ENCODE measurements at places on chromosomes 4 and X.

DNA sequence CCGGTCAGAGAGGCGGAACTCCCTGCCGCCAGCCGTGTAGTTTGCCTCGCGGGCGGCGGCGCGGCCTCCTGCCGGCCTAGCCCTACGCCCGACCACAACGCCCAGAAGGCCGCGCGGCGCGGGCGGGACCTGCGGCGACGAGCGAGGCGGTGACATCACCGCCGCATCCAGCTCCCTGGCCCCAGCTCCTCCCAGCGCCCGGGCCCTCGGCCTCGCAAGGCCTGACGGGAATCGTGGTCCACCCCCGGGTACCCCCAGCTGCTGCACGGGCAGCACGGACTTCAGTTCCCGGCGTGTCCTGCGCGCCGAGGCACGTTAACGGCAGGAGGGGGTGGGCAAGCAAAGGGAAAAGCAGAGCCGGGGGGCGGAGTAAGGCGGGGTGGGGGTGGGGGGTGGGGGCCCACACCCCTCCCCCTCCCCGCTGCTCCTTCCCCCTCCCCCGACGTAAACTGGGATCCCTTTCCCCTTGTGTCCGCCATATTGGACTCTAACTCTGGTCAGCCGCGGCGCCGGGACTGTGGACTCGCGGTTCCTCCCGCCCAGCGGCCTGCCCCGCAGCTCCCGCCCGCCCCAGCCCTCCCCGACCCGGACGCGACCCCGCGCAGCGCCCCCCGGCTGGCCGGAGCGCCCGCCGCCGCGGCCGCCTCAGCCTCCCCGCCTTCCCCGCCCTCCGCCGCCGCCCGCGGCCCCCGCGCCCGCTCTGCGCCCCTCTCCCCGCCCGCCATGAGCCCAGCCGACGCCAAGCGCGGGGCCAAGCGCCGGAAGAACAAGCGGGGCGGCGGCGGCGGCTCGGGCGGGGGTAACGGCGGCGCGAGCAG is at the start of gene FAM193A:
FAM193A (plus strand) TSS at position 455 of the 818 bp plus-strand sequence; CDS start at position 724, 269 bp downstream.
- peak; percentile 98 for DNase-seq

- DNase-seq: no peak
These were observed 78.4 kb downstream of the FAM9B start for GRCh38 chrX:8955511-8955910.

- no peak for DNase-seq
These were observed 98.2 kb downstream of the HPRT1 start for GRCh38 chrX:134558133-134558532.

- no peak for DNase-seq
These were observed 68.0 kb upstream of the HELT start for GRCh38 chr4:184950117-184950830.

DNA sequence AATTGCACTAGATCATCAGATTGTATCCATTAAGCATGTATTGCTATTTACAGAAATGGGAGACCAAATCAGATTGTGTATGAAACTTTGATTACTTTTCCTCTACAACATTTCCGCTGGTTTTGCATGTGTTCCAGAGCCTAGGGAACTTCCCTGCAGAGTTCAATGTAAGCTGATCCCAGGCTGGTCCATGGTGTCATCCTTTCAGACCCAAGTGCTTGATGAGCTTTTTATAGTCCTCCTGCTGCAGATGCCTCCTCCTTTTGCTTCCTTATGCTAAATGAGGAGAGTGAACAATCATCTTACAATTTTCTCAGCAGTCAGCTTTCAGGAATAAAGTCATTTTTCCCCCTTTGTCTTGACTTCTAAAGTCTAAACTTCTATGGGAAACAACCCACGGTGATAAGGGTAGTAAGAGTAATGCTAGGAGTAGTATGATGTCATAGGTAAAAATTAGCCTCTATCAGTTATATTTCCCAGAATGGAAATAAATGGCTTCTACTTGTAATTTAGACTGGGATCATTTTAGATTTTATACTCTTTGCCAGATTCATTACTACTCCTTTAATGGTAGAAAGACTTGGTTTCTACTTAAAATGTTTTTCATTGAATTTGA is 55.1 kb upstream of the SLC4A4 start:
- no peak for DNase-seq

DNA sequence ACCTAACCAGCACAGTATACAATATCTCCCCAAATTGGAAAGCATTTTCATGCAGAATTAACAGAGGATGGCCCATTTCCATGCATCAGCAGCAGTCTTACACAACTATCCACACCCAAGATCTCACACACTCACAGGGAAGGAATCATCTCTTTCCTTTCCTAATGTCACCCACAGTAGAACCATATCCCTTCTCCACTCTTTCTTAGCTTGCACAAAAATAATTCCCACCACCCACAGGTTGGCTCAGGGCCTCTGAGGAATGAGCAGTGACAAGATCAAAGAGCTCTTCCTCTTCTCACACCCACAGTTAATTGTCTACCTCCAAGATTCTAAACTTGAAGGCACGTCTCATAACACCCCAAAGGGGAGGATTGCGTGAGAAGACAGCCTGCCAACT is 217.7 kb upstream of the VEGFC start:
- DNase-seq: no peak

DNA sequence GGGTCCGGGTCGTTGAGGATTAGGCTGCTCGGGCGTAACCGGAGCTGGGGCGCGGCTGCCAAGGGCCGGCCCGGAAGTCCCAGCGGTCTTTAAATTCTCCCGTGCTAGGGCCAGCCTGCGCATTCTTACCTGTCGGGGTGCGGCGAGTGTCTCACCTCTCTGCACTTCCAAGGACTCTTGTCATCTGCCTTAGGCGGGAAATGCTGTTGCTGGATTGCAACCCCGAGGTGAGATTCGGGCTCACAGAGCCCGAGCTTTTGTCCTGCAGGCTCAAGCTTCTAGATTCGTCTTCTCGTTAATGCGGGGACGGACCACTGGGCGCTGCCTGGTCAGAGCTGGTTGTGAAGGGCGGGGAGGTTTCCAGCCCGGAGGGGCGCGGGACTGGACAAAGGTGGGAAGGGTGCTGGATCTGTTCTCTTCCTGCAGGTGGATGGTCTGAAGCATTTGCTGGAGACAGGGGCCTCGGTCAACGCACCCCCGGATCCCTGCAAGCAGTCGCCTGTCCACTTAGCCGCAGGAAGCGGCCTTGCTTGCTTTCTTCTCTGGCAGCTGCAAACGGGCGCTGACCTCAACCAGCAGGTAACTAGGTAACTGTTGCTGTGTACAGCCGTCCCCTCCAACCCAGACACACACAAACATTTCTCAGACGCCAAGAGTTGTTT is at the start of gene ANKRD37:
ANKRD37 (plus strand) TSS at position 118 of the 662 bp plus-strand sequence; CDS start at position 201, 83 bp downstream.
- no peak for DNase-seq

GRCh38 chr4:147916351-147916750 is 184.5 kb downstream of the ARHGAP10 start:
- no peak for DNase-seq

- no peak for DNase-seq
These were observed 71.1 kb downstream of the MID1 start for GRCh38 chrX:10549280-10549679.

- no peak for DNase-seq
These were observed 70.8 kb upstream of the PACRGL start for GRCh38 chr4:20629186-20630106.

- DNase-seq: no peak
These were observed 28.1 kb downstream of the SLC25A43 start for GRCh38 chrX:119427024-119427794.

GRCh38 chrX:120486786-120487185 is 17.7 kb upstream of the LAMP2 start:
- no peak for DNase-seq

DNA sequence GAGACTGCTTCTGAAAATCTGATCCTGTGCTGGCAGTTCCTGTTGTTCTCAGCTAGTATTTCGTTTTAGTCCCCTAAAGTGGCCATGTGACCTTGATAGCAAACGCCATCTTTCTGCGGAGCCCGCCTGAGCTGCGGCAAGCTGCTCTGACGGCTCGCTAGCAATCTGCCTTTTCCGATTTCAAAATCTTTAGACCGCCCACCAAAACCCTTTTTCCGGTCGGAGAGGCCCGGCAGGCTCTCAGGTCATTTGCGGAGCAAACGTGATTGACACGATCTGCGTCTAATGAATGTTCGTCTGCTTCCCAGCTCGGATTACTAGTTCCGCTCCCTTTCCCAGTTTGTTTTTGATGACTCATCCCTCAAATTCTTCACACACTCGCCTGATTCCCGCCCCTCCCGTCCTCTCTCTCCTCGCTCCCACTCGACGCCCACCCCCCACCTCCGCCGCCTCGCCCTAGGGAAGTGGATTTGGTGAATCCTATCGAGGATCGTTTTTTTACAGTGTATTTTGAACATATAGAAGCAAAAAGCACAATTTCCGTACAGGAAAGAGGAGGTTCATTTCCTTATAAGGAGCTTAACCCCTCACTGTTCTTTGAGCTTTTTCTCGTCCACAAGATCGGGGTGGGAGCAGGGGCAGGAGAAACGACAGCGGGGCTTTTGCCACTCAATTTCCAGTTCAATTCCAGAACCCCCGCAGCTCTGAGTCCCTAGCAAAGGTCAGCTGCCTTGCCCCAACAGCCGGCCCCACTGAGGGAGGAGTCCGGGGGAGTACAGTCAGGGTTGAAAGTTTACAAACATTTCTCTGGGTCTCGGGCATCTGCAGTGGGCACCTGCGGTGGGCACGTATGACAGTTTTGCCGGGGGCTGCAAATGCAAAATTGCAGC is 37.5 kb downstream of the NLGN3 start:
- DNase-seq: peak; percentile 59

DNA sequence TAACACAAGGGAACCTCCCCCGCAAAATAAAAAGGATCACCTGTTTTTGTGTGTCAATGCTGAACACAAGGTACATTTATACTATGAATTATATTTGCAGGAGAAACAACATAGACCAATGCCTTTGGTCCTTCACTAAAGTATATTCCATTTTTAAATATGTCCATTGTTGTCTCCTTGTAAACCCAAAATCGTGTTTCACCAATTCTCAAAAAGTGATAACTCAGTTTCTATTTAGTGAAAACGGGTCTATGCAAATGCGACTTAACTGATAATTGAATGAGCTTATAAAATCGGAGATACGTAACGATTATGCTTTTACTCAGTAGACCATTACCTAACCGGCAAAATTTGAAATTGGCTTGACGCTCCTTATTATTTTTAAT is 2.1 kb downstream of the BRWD3 start:
- DNase-seq: no peak

DNA sequence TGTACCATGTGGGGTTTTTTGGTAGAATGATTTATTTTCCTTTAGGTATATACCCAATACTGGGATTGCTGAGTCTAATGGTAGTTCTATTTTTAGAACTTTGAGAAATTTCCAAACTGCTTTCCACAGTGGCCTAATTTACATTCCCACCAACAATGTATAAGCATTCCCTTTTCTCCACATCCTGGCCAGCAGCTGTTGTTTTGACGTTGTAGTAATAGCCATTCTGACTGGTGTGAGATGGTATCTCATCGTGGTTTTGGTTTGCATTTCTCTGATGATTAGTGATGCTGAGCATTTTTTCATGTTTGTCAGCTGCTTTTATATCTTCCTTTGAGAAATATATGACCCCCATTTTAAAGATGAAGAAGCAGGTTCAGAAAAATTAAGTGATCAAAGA is 153.7 kb downstream of the CBR4 start:
- DNase-seq: no peak

DNA sequence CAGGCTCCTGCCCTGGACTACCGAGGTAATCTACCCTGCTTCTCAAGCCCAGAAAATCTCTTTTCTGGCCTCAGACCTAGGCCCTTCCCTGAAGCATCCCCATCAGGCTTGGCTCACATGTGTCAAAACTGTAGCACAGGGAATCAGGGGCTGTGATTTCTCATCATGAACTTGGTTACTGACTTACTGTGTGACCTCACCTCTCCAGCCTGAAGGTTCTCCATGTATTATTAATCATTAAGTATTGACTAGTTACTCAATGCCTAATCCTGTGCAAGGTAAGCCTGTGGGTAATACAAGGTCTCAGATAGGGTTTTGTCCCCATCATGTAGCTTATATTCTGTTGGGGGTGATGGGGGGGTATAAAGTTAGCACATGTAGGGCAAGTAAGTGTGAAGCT is 6.8 kb downstream of the SRPX2 start:
- DNase-seq: no peak

- no peak for DNase-seq
These were observed 122.2 kb downstream of the NHS start for GRCh38 chrX:17497193-17497592.

DNA sequence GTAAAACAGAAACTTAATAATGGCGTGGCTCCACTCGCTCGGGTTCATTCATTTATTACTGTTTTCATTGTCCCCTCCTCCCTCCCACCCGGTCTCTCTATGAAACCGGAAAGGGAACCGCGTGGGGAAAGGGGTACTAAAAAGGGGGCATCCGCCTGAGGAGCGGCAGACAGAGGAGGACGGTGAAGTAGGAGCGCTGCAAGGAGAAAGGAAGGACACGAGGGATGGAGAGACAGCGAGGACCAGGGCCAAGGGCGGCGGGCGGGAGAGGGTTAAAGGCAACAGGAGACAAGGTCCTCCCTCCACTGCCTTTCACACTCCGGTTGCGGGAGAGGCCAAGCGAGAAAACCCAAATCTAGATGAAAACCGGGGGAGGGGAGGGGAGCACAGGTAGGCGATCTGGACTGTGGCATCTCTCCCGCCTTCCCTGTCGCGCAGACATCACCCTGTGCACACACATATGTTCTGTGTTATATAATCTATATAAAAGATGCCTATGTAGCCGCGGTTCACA is 829 bp downstream of the ELOVL6 start:
- DNase-seq: peak; percentile 44

DNA sequence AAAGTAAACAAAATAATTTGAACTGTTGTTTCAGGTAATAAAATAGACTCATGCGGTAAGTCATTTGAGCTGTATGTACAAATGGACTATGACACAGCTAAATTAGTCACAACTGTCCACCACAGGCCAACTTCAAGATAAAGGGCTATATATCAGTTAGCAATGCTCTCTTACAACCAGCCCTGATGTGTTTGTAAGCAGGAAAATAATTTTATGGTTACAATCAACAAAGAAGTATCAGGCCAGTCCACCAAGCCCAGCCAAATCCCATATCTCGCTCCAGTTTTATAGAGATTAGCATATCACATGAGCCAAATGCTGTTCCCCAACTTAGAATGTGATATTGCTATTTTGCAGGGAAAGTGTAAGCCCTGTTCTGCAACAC is 511 bp upstream of the DUSP21 start:
- DNase-seq: no peak

GRCh38 chrX:75086731-75087195 is 69.3 kb downstream of the ABCB7 start:
- no peak for DNase-seq

- DNase-seq: no peak
These were observed 50.3 kb downstream of the STK32B start for GRCh38 chr4:5101571-5101970.

Data from stimulated activated CD4-positive, alpha-beta T cell treated with anti-CD3 and anti-CD28 coated beads, TNF-alpha, amount 100 ng/mL, for 48 hours (primary cell).